ENCODE measurements at places on chromosomes 12 and 14. TPM values are rescaled to one million over a fixed set of nuclear protein-coding genes. Genes with fewer than 3 reads are reported as not detected.

Gene PRB2
- total RNA-seq: not detected

Gene ATG101
- 30.7 TPM for total RNA-seq

Gene SYCP3
- 0.36 TPM for total RNA-seq

Gene ESPL1
- total RNA-seq: 137 TPM

Gene EPYC
- not detected for total RNA-seq

Gene HHIPL1
- total RNA-seq: 0.61 TPM

DNA sequence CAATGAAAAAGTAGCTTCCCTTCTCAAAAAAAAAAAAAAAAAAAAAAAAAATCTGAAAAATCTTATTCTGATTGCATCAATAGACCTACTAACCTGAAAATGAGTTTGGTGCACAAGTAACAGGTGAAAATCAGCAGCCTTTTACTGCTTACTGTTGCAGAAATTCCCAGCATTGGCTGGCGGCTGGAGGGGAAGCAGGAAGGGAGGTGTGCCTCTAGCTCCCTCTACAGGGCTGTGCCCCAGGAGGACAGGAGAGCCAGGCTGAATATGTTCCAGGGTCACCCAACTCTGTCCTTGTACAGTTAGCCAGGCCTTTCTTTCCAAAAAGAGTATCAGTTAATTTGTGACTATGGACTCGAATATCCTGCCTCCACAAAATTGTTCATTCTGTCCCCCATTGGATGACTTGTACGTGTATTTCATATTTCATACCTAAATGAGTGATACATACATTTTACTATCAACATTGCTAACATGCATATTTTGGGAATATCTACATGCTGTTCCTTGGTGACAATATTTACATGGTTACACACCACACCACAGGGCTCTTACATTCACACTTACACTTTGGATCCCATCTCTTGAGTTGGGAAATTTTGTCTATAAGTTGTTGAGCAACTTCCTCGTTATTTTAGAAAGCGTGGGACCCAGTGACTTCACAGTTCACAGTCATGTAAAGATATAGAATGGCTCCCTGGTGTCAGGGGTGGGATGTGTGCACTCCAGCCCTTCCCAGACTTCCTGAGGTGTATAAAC lies 124.8 kb downstream of the SAMD4A start:
- peak; percentile 40 for DNase-seq

DNA sequence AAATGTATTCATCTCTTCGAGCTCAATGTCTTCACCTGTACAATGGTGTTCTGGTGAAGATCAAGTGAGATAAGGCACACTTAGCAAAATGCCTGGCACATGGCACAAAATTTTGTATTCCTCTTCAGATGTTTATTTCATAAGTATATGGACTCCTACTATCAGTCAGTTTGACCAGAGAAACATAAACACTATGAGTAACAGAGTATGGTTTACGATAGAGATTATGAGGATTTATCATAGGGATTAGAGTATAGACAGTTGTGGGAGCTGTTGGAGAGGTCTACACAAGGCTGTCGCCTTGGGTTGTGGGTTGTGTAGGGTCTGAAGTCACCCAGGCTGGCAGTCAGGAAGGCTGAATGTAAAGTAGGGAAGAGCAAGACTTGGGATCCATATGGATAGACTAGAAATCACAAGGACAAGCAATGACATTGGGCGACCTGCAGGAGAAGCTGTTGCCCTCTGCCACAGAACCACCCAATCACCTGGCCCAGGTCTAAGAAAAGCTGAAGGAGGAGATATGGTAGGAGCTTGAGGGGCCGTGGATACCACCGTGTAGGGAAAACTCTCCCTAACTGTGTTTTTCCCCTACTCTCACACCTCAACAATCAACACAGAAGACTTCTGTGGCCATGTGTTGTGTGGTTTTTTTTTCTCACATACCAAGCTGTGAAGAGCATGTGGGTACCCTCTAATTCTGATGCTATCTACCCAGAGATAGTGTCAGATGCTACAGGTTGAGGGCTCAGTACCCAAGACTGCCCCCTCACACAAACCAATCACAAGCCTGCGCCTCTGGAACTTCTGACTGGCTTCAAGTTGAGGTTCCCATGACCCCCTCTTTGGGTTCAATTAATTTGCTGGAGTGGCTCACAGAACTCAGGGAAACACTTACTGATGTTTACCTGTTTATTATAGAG lies 27.2 kb upstream of the RESF1 start:
- DNase-seq: no peak

- no peak for DNase-seq
Observed at GRCh38 chr12:72432037-72432604, 160.0 kb downstream of the TRHDE start.

DNA sequence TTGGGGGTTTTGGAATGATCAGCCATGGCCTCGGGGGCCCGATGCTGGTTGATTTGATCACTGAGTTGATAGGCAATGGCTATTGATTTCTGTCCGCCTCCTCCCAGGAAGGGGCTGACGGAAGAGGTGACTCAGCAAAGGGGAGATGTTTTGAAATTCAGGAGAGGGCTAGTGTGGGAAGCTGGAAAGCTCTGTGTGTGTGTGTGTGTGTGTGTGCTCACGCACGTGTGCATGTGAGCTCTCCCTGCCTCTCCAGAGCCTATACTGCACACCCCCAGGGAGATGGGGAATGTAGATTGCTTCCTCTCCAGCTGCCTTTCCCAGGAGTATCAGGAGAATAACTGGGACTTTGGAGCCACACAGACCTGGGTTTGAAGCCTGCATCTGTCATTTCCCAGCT lies 184.9 kb upstream of the MYL2 start:
- no peak for DNase-seq

DNA sequence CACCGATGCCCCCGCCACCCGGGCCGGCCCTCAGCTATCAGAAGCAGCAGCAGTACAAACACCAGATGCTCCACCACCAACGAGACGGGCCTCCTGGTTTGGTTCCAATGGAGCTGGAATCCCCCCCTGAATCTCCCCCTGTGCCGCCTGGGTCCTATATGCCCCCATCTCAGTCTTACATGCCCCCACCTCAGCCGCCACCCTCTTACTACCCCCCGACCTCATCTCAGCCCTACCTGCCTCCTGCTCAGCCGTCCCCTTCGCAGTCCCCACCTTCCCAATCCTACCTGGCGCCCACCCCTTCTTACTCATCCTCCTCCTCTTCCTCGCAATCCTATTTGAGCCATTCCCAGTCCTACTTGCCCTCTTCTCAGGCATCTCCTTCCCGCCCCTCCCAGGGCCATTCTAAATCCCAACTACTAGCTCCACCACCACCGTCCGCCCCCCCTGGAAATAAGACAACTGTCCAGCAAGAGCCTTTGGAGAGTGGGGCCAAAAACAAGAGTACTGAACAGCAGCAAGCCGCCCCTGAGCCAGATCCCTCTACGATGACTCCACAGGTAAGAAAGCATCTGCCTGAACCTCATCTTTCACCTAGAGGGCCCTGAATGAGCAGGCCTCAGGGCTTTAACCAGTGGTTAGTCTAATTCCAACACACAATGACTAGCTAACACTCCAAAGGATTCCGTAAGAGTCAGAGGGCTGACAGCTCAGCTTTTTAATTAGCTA lies 851 bp downstream of the YLPM1 start:
- peak; percentile 28 for DNase-seq

DNA sequence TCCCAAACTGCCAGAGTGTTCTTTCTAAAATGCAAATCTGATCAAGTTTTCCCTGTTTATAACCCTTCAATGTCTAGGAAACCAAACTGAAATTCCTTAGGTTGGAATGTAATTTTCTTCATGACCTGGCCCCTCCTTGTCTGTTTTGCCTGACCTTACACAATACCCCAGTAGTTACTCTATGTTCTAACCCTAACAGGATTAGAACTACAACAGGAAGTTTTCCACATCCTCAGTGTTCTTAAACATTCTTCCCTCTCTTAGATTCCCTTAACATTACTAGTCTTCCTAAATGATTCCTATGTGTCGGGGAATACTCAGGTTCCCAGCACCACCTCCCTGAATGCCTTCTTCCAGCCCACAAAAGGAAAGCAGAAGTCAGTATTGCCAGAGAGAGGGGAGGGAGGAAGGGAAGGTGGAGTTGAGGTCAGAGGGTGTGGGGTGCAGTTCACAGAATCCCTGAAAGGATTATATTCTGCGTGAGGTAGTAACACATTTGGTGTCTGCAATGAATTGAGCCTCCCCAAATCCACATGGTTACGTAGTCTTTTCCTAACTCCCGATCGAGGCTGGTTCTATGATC lies 72.6 kb downstream of the BBS10 start:
- DNase-seq: no peak

DNA sequence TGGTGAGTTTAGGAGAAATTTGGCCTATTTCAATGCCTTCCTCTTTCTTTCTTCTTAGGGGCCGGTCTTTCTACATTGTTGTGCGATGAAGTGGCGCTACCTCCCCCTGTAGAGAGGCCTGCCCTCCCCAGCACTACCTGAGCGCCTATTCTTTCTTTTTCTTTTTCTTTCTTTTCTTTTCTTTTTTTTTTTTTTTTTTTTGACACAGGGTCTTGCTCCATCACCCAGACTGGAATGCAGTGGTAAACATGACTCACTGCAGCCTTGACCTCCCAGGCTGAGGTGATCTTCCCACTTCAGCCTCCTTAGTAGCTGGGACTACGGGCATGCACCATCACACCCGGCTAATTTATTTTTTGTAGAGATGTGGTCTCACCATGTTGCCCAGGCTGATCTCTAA lies 136.1 kb upstream of the MAX start:
- no peak for DNase-seq

GRCh38 chr14:37063467-37064240 lies 108.8 kb downstream of the SLC25A21 start:
- DNase-seq: no peak

GRCh38 chr12:124363353-124363965 lies 68.6 kb downstream of the RFLNA start:
- DNase-seq: no peak

DNA sequence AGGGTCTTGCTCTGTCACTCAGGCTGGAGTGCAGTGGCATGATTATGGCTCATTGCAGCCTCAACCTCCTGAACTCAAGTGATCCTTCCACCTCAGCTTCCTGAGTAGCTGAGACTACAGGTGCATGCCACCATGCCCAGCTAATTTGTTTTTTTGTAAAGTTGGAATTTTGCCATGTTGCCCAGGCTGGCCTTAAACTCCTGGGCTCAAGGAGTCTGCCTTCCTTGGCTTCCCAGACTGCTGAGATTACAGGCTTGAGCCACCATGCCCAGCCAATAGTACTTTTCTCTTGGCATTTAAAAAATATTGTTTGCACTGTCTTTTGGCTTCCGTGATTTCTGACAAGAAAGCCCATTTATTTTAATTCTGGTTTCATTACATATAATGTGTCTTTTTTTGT lies 61.3 kb downstream of the DIP2B start:
- no peak for DNase-seq

- DNase-seq: no peak
Observed at GRCh38 chr12:2640281-2640680, 154.5 kb upstream of the FKBP4 start.
